ENCODE measurements at places on chromosomes 4 and X.
A peak's percentile ranks its signal among the peaks of the same experiment; 100 is the strongest.

DNA sequence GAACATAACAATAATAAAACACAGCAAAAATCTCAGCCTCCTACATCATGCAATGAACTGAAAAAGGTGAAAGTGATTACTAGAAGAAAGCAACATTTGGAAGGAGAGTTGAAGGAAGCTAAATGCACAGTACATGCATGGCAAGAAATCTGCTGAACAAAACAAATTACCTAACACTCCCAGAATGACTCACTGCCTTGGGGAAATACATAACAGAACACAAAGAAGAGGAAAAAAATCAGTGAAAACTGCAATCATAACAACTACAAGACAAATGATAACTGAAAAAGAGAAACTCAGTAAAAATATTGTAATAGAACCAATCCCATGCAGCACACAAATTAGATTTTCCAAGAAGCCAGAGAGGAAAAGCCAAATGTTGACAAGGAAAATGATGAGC is 1513.2 kb downstream of the ARAP2 start:
- peak; percentile 1 for DNase-seq

GRCh38 chr4:28842271-28842670 is 1877.9 kb upstream of the PCDH7 start:
- no peak for DNase-seq

DNA sequence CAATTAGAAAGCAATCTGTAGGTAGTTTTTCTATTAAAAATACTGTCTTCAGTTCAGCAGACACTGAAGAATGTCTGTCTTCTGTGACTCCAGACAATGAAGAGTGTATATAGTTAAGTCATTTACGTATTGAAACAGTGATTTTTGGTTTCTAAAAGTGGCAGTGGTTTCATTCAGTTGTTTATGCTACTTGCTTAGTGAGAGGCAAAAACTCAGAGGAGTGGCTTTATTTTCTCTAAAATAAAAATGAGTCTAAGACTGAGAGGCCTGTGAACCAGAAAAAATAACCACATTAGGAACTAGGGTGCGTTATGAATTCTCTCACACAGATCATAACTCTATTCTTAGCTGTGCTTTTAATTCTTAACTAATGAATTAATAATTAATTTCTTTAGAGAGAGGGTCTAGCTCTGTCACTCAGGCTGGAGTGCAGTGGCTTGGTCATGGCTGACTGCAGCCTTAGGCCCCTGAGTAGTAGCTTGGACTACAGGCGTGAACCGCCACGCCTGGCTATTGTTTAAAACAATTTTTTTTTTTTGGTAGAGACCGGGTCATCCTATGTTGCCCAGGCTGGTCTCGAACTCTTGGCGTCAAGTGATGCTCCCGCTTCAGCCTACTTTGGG is 31.4 kb downstream of the FREM3 start:
- peak; percentile 3 for DNase-seq

GRCh38 chrX:141278306-141278705 is 36.0 kb upstream of the SPANXC start:
- peak; percentile 7 for DNase-seq
